ENCODE measurements at places on chromosomes 3 and 15.

GRCh38 chr15:83914906-83915305, 261.0 kb downstream of the ADAMTSL3 start:
- DNase-seq, result no peak

DNA sequence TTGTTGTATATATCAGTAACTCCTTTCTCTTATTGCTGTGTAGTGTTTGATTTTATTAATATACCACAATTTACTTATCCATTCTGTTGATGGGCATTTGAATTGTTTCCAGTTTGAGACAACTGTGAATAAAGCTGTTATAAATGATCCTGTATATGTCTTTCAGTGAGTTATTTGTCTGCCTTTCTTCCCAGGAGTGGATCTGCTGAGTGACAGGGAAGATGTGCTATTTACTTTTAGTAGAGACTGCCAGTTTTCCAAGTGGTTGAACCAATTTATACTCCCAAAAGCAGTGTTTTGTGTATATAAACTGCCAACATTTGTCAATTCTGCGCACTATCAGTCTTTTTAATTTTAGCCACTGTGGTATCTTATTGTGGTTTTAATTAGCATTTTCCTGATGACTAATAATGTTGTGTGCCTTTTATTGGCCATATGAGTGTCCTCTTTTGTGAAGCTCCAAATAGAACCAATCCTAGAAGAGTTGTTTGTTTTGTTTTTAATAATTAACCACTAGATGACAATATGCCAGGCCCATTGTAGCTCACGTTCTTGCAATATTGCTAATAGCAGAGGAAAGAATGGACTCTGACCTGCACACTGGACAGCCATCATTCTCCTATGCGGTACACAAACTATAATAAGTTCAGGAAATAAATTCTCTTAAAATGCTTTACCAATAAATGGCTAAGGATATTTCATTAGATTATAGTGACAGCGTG, 25.3 kb downstream of the TRANK1 start:
- DNase-seq, result no peak

DNA sequence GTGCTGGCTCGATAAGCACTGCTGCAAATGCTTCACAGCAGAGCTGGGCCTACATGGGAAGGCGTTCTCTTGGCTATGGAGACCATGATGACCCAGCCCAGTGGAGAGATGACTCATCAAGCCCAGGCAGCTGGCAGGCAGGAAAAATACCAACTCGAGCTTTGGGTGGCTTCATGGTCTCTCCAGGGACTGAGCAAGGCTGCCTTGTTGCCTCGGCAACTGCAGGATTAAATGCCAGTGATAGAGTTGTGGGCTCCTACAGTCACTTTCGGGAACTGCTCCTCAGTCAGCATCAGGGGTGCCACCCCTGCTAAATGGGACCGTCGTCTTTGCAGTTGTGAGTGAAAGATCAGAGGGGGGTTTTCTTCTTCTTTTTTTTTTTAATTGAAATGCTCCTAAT, 54.6 kb upstream of the MYZAP start:
- no peak for DNase-seq

DNA sequence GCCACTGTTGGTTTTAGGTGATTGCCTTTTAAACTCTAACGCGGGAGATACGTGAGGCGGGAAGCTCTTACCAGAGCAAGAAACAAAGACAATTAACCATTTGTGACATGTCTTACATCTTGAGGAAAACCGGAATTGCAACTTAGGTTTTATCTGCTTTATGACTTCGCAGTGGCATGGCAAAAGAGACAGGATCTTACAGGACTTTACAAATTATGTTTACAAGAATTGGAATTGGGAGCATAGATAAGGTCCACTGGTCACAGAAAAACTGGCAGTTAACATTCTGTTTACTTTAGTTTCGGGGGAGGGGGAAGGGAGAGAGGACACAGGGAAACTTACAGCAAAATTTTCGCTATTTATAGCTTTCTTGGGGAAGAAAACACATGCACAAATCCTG, 1119.6 kb downstream of the ZPLD1 start:
- DNase-seq, result no peak

GRCh38 chr15:67745073-67746006, 80.0 kb upstream of the SKOR1 start:
- no peak for DNase-seq

DNA sequence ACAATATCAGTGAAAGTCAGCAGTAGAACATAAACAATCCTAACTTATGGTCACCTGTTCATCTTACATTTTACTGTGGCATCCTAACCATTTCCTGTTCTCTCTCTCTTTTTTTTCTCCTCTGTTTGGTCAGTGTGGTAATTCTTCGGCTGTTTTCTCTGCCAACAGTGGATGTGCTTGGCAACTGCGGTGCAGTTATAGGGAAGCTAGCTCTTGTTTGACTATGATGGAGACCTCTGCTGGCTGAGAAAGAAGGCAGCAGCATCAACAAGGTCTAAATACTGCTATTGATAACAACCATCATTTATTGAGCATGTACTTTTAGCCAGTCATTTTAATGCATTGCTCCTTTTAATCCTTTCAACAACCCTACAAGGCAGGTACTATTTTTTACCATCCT, 723 bp upstream of the DRD3 start:
- DNase-seq, result no peak

DNA sequence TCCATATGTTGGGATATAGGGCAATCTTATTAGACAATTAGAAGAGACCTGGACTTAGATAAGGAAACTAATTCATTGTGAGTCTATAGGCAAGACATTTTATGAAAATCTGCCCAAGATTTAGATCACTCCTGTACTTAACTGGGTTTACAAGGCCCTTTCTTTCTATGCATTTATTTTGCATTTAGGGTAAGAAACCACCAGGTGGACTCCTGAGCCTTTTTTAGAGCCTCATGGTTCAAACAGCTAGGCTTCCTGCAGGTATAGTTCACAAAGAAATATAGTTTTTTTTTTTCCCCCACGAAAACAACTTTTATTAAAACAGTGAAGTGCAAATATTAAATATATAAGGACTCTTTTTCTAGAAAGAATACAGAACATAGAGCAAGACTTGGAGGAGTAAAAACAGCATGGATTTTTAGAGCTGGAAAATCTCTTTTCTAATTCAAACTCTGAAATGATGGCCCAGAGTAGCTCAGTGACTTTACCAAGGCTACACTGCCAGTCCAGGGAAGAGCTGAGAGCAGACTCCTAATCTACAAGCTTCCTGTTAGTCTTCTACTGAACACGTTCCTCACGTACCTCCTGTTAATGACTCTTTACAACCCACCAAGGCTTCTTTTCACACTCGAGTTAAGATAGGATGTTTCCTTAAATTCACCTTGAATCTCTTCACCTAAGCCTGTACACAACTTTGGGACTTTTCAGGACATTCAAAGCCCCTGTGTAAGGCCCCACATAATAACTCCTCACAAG, 400.9 kb upstream of the ATP11B start:
- DNase-seq, result no peak

- DNase-seq, result no peak
These were observed 8.2 kb downstream of the TXNRD3 start for GRCh38 chr3:126646674-126647073.

DNA sequence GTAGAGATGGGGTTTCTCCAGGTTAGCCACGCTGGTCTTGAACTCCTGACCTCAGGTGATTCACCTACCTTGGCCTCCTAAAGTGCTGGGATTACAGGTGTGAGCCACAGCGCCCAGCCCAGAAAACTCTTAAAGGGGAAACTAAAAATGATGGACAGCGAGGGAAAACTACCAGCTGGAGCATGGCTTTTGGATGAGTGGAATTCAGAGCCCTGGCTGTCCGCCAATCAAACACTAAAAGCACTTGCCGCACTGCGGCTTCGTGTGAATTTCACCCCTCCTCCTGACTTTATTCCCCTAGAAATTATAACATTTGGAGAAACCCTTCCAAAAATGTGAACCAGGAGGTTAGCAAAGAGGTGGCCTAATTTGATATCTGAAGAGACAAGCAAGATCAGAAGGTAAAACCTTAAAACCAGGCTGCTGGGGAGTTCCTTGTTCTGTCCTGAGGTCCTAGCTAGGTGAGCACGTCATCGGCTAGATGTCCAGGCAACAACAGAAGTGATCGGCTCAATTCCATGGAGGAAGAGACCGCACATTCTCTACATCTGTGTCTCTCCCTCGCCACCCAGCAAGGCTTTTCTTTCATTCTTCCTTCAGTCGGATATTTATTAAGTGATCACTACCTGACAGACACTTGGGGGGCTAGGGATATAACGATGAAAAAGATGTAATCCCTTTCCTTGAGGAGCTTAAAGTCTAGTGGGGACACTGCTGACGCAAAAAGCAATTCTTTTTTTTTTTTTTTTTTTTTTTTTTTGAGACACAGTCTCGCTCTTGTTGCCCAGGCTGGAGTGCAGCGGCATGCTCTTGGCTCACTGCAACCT, 1.7 kb downstream of the TM4SF19 start:
- DNase-seq, result no peak

- no peak for DNase-seq
These were observed 459.3 kb downstream of the TUSC7 start for GRCh38 chr3:117168896-117169295.

GRCh38 chr3:187044867-187045552, 94.3 kb downstream of the RPL39L start:
- DNase-seq, result no peak

DNA sequence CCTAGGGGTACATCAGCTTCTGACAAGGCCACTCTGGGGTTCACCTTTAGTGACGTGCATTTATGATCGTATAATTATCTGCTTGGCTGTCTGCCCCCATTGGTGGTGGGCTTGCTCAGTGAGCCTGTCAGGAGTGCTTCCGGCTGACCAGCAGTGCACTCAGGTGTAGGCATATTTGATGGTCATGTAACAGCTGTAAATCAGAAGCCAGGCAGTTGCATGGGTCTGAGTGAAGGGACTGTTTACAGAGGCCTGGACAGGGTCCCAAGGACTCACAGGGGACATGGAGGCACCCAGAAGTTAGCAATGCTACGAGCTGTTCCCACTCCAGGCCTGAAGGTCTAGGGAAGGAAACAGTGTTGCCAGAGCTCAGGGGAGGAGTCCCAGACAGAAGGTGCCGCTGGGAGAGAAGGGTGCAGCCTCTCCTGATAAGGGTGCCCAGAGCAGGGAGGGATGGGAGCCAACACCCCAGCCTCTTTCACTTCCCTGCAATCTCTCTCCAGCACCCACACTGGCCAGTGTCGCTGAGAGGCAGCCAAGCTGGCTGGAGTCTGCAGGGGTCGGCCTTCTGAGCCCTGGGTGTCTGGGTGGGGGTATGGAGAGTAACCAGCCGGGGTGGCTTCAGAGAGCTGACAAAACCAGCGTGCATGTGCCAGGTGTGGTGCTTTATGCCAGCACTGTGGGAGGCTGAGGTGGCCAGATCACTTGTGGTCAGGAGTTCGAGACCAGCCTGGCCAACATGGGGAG, 61.3 kb upstream of the PRR23E start:
- DNase-seq, result no peak

DNA sequence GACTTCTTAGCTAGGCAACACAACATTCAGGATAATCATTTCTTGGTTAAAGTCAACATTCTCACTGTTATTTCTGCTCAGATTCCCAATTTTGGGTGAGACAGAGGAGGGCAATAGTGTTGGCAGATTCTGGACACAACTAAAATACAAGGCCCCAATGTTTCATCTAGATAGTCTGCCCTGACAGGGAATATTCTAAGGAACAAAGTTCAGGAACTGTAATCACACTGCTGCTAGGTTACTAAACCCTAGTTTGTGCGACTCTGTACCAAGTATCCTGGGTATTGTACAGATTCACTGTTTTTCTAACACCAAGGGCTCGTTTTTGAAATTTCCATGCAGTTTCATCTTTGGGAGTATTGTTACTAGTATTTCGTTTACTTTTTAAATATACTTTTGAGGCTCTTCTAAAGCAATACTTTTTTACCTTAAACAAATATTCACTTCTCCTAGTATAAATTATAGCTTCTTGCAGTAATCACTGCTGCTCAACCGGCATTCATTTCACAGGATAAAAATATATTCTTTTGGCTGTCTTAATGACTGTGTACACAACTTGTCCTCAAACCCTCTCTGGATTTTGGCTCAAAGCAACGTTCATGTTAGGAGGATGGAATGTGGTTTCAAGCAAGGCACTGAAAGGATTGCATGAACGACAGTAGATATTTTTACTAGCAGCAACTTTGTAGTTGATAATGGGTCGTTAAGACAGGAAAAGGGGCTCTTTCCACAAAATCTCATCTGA, 167.4 kb downstream of the ADAMTS17 start:
- no peak for DNase-seq

DNA sequence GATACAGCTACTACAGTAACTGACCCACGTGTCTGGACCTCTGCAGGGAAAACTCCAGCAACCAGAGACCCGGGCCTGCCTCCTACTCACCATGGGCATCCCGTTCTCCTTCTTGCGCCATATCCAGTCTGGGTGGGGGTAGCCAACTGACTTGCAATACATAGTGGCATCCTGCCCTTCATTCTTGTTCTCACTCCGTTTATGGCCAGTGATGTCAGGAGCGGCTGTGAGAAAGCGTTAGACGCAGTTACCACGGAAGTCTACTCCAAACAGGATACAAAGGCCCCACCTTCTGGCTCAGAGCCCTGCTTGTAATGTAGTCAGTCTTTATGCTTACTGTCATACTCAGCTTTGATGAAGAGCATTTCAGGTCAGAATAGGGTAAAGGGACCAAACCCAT, 59.6 kb downstream of the NPTN start:
- DNase-seq, result no peak

- DNase-seq, result no peak
These were observed 187.9 kb downstream of the MECOM start for GRCh38 chr3:169475576-169475975.

GRCh38 chr3:181728470-181729340, 17.0 kb downstream of the SOX2 start:
- no peak for DNase-seq
